ENCODE measurements at places on chromosomes 13 and 19.

GRCh38 chr19:718251-718951 is 9.7 kb downstream of the PALM start:
- no peak for DNase-seq

DNA sequence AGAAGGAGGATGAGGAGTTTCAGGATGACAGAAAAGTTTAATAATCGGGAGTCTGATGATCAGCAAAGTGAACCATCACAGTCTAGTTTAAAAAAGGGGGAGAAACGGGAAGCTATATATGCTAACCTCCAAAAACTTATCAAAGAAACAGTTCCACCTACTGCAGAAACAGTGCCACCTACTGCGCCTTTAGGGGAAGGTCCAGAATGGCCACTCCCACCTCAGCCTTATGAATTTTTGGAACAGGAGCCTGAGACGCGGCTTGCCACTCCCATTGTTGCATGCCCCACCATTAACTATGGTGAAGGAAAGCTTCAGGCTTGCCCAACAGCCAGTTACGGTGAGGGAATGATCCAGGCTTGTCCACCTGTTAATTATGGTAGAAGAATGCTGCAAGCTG is 929.0 kb downstream of the SLITRK6 start:
- no peak for DNase-seq

DNA sequence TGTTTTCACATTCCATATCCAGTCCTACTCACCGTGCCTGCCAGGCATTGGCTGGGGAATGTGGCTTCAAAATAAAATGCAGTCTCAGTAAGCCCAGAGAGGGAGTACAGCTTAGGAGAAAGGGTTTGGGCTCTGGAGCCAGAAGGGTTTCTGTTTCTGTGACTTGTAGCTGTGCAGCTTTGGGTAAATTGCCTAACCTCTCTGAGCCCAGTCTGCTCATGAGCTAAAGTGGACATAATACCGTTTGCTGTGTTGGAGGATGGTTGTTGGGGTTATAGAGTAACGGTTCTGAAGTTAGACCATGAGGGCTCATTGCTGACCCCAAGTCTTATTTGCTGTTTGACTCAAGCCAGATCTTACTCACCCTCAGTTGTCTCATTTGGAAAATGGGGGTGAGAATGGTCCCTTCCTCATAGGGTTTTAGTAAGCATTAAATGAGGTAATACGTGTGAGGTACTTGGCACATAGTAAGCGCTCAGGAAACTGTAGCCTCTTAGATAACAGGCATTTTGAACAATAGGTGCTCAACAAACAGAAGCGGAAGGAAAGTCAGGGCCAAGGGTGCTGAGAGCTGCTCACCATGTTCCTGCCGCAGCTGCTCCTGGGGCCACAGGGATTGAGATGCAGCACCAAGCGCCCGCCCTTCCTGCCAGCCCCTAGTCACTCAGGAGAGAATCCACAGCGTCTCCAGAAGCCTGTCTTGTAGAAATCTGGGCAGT is 45.5 kb downstream of the C13orf42 start:
- DNase-seq, result no peak

GRCh38 chr13:34721631-34722595 is 220.2 kb upstream of the NBEA start:
- DNase-seq, result peak; percentile 90

GRCh38 chr19:1354970-1355567 is 28.6 kb upstream of the NDUFS7 start:
- no peak for DNase-seq

DNA sequence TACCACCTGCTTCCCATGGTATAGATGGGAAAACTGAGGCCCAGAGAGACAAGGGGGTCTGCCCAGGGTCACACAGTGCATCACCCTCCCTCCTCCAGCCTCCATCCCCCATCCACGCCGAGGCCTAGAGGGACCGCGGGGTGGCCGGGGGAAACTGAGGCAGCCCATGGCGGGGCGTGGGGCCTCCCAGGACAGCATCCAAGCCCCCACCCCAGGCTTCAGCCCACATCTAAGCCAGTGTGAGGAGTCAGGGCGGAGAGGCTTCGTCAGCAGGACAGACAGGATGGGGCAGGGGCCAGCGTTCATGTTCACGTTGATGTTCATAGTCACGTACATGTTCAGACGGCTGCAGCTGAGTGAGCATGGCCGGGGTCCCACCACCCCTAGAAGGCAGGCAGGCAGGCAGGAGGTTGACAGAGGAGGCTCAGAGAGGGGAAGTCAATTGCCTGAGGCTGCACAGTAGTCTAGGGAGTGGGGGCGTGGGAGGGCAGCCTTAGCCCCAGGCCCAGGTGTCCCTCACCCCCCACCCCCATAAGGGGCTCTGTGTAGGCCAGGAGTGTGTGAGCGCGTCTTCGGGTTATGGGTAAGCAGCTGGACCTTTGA is 23.3 kb downstream of the SMIM24 start:
- DNase-seq, result no peak

DNA sequence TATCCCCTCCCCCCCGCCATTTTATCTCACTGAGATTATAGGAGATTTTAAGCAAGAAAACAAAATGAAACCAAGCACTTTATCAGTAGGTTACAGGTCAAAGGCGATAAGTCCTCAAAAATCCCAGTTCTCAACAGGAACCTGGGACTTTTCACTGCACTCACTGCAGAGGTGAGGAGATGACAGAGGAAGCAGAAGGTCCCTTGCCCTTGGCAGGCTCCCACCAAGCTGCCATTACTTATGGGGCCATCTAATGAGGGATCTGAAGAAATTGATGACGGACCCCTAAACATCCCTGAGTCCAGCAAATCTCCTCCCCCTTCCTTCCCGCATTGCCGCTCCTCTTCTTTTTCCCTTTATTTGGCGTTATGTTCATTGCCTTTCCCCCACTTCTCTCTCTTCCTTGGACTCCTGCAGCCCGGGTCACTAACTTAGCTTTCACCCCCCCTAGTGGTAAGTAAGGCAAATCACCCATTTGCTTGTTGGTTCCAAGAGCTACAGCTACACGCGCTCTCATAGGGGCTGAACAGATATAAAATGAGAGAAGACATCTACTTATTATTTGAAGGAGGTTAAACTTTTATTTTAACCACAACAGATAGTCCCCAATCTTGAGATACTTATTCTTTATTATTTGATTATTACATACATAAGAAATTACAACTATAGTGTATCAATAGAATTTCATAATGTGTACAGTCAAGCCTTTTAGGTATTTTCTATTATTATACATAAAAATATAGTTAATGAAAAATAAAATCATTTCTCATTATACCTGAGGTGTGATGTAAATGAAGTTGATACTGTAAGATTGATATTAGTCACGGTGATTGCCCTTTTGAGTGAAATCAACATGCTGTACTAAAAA is 52.0 kb upstream of the ARGLU1 start:
- DNase-seq, result peak; percentile 41

DNA sequence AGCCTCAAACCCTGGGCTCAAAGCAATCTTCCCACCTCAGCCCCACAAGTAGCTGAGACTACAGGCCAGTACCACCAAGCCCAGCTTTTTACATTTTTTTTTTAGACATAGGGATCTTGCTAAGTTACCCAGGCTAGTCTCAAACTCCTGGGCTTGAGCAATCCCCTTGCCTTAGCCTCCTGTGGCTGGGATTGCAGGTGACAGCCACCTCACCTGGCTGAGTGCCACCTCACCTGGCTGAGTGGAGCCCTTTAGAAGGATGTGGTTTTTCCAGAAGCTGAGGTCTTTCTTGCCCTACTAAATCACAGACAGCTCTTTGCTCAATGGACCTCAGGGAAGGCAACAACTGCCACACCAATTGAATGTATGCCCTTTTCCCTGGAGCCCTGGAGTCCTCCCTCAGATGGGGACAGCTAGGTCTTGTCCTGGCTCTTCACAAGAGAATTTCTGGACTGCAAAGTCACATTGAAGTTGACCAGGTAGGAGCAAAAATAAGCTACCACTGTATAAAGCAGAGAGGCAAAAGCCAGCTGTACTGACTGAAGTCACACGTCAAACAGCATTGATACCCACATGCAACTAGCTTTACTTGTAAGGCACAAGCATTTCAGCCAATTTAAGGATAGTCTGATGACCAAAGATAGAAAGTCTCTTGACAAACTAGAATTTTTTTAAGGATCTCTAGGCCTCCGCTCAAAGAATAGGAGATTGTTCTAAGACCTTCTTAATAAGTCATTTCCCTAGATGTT is 14.0 kb downstream of the PDX1 start:
- DNase-seq, result no peak

GRCh38 chr19:19847781-19848180 is 17.9 kb upstream of the ZNF253 start:
- no peak for DNase-seq

DNA sequence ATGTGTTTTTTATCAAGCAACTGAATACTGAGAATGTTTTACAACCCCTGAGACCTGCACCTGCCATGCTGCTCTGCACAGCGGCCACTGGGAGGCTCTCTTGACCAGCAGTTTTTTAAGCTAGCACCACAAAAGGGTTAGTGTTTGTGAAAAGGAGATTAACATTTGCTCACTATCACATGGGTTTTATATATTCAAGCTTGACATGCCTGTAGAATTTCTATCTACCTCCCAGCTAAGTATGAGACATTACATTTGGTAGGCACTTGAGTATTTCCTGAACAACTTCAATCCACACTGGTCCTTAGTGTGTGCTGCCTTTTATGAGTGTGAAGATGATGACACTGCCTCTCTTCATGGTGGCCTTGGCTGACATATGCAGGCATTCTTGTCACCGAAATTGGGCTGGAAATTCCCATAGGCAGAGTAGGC is 1238.9 kb downstream of the UQCRFS1 start:
- DNase-seq, result no peak

DNA sequence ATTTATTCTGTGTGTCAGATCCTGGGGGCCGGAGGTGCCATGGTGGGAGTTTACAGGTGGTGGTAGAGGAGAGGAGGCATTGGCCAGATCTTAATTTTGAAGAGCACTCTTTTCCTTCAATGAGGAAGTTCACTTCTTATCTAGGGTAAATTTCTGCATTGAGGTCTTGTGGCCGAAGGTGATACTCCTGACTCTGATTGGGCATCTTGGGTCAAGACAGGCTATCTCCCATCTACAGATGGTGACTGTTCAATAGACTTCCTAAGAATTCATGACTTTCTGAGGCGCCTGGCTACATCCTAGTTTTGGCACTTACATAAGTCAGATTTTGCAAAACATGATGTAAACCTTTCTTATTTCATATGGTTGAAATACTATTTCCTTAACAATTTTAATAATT is 135.2 kb downstream of the SUCLA2 start:
- DNase-seq, result no peak

- DNase-seq, result no peak
These were observed 6.4 kb downstream of the KMT5C start for GRCh38 chr19:55345818-55346724.

GRCh38 chr13:23561261-23561660 is 9.0 kb upstream of the TNFRSF19 start:
- no peak for DNase-seq

- DNase-seq, result no peak
These were observed 323.0 kb downstream of the DNAJC15 start for GRCh38 chr13:43346427-43346826.

GRCh38 chr19:58352760-58353671 is at the start of gene A1BG:
TSS of gene A1BG (minus strand) at chr19:58353492. CDS start at chr19:58353437, 55 bp downstream.
- DNase-seq, result no peak

DNA sequence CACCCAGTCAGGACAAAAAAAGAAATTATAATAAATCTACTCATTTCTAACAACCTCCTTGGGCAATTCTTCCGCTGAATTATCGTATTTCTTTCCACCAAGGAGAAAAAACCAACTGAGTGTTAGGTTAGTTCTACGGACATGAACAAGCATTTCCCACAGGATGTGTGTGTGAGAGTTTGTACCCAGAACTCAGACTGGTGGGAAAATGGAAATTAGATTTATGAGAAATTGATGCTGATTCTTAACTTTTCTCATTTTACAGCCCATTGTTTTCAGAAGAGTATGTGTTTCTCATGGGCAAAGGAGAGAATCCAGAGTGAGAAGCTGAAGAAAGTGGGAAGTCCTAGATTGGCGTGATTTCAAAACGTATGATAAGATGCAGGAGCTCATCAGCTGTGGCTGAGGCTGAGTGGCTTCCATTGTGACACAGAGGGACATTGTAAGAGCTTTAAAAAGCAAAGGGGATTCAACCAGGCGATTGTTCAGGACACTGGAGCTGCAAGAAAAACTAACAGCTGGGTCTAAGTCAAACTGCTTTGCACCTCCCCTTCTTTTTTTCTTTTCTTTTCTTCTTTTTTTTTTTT is 184.7 kb upstream of the ARGLU1 start:
- no peak for DNase-seq

DNA sequence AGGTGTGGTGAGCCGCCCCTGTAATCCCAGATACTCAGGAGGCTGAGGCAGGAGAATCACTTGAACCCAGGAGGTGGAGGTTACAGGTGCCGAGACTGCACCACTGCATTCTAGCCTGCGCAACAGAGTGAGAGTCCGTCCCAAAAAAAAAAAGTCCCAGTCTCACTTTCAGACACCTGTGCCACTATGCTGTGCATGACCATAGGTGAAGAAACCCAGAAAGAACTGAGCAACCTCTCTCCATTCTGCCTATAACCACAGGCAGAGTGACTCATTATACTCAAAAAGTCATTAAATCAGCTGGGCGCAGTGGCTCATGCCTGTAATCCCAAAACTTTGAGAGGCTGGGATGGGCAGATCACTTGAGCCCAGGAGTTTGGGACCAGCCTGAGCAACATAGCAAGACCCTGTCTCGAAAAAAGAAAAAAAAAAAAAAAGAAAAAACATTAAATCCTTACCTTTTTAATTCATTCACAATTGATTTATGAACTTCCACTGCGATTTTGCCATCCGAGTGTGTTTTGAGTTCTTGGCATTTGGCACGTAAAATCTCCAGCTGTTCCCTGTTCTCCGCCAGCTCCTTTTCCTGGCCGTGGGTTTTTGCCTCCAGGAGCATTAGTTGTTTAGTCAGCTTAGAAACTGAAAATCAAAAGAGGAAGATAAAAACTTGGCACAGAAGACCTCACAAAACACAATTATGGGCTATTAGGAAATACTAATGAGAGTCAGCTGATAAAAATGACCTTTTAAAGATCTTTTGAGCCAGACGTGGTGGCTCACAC is 45.5 kb upstream of the SLC7A9 start:
- no peak for DNase-seq

GRCh38 chr13:110092831-110093247 is 214.1 kb downstream of the COL4A1 start:
- DNase-seq, result no peak

GRCh38 chr13:31008400-31009115 is 76.1 kb downstream of the TEX26 start:
- DNase-seq, result no peak

DNA sequence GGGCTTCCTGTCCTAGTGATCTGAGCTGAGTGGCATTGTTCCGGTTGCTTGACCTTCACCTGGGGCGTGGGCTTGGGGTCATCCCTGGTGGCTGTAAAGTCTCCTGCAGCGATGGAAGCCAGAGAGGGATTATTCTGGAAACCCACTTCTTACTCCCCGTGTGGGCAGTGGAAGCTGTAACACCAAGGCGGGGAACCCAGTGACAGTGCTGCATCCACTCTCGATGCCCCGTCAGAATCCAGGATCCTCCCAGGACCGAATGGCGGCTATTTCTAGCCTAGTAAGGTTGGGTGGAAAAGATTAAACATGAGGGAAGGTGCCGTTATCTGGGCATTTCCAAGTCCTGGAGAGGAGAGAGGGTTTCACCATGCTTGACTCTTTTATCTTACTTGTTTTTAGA is 280.6 kb downstream of the ZNF536 start:
- no peak for DNase-seq

All from NCI-H187 treated with DMSO at 0.1 percent for 48 hours (cell line).